ENCODE measurements at places on chromosomes 11 and 22. TPM values are rescaled to one million over a fixed set of nuclear protein-coding genes. Genes with fewer than 3 reads are reported as not detected.
A peak's percentile ranks its signal among the peaks of the same experiment; 100 is the strongest.

Gene CARNS1
- total RNA-seq = 2.7 TPM

DNA sequence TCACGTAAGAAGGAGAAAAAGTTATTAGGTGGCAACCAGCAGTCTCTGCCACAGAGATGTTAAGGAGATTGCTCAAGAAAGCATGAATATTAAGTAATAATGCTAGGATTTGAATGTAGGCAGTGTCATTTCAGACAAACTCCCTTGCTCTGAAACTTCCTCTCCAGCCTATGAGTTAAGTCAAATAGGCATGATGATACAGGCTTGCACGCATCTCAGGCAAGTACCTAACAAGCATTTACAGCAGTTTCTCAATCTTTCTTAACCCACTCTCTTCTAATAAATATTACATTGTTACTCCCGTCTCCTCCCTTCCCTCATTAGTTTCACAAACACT lies 72.7 kb downstream of the RAB38 start:
- no peaks in the 10 kb centered on the region for H3K36me3 ChIP-seq
- no peaks in the 10 kb centered on the region for H3K4me1 ChIP-seq
- no peak for DNase-seq
- no peaks in the 10 kb centered on the region for H3K27me3 ChIP-seq
- H3K27ac ChIP-seq = no peak overlapping the region
- H3K4me3 ChIP-seq = no peak overlapping the region

- no peak for DNase-seq
- no peak overlapping the region for H3K4me3 ChIP-seq
- H3K27ac ChIP-seq = no peak overlapping the region
- H3K27me3 ChIP-seq = no peaks in the 10 kb centered on the region
- no peaks in the 10 kb centered on the region for H3K36me3 ChIP-seq
Measured at GRCh38 chr11:15627560-15627959, 512.8 kb downstream of the INSC start.

- H3K36me3 ChIP-seq = no peaks in the 10 kb centered on the region
- DNase-seq = no peak
- no peaks in the 10 kb centered on the region for H3K4me1 ChIP-seq
- no peak overlapping the region for H3K27ac ChIP-seq
Measured at GRCh38 chr11:12175694-12176241, 65.4 kb downstream of the MICAL2 start.

DNA sequence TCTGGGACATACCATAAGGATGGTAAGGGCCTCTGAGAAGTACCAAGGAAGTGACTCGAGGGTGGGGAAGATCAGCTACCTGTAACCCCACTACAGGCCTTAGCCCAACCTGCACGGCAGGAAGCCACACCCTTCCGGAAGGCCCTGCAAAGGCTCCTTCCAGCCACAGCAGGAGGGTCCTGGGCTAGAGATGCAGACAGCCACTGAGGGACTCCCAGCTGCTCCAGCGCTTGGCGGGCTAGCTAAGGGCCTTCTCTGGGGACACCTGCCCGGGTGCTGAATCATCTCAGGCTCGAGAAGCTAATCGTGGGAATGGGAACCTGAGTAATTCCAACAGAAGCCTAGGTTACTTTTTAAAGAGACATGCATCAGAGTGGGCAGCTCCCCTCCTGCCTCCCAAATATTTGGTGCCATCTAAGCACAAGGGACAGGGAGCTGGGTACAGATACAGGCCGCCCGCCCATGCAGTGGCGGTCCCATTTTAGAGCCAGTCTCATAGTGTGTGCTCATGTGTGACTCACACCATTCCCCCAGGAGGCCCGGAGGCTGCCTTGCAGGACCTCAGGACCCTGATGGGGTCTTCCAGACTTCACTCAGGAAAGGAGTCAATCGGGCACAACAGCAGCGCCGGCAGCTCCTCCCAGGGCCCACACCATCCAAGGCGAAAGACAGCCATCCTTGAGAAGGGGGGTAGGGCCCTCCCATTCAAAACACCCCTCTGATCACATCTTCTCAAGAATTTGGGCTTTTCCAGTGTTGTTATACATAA lies 8.0 kb downstream of the MYH9 start:
- DNase-seq = peak; percentile 42
- peak overlapping the region; percentile 52 for H3K4me3 ChIP-seq
- H3K4me1 ChIP-seq = peaks cover 96% of the 10 kb centered on the region

- H3K36me3 ChIP-seq = no peaks in the 10 kb centered on the region
- no peaks in the 10 kb centered on the region for H3K27me3 ChIP-seq
- no peak for DNase-seq
Measured at GRCh38 chr11:132158091-132158490, 787.7 kb downstream of the NTM start.

Gene OR6Q1
- not detected for total RNA-seq

GRCh38 chr11:45334836-45335235 lies 48.7 kb upstream of the SYT13 start:
- H3K4me1 ChIP-seq = peaks cover 3% of the 10 kb centered on the region
- H3K36me3 ChIP-seq = no peaks in the 10 kb centered on the region
- H3K27ac ChIP-seq = no peak overlapping the region
- no peak for DNase-seq

DNA sequence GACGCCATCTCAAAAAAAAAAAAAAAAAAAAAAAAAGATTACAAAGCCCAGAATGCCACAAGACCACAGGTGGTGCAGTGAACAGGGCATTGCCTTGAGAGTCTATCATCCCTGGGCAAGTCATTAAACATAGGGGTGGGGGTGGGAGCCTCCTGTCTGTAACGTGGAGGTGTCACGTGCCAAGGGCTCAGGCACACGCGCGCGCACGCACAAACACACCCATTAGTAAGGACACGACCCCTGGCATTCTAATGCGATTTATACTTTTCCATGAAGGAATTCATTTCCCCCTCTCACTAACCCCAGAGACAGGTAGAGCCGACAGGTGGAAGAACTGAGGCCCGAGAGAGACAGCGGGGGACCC lies 5.8 kb upstream of the GCAT start:
- peaks cover 27% of the 10 kb centered on the region for H3K27me3 ChIP-seq
- peak overlapping the region; percentile 8 for H3K27ac ChIP-seq
- no peak for DNase-seq
- H3K4me3 ChIP-seq = peak overlapping the region; percentile 40

Gene BRSK2
- total RNA-seq = 0.59 TPM

- DNase-seq = no peak
- H3K36me3 ChIP-seq = no peaks in the 10 kb centered on the region
- no peak overlapping the region for H3K4me3 ChIP-seq
- H3K4me1 ChIP-seq = peaks cover 5% of the 10 kb centered on the region
Measured at GRCh38 chr11:128908391-128909246, 17.5 kb downstream of the KCNJ5 start.

DNA sequence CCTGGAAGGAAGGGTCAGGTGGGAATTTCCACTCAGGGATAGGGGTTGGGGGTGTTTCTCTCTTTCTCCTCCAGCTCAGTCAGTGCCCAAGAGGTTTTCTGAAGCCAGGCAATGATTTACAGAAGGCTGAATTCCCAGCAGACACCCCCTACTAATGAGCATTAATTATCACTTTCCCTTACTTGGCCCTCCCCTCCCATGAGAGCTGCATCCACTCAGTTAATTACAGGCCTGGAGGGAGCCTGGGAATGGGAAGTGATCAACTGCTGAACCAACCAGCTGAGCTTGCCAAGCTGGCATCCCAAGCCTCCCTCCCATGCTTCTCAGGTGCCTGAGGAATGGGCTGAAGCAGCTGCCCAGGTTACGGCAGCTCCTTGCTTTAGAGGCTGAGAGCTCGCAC lies 992 bp downstream of the LGALS12 start:
- DNase-seq = no peak
- no peak overlapping the region for H3K4me3 ChIP-seq
- H3K36me3 ChIP-seq = no peaks in the 10 kb centered on the region

GRCh38 chr11:63132985-63133775 lies 10.8 kb downstream of the SLC22A24 start:
- no peak for DNase-seq
- no peak overlapping the region for H3K27ac ChIP-seq
- H3K4me3 ChIP-seq = no peak overlapping the region
- no peaks in the 10 kb centered on the region for H3K4me1 ChIP-seq
- no peaks in the 10 kb centered on the region for H3K36me3 ChIP-seq
- H3K27me3 ChIP-seq = no peaks in the 10 kb centered on the region

- H3K36me3 ChIP-seq = peaks cover 30% of the 10 kb centered on the region
- H3K4me3 ChIP-seq = no peak overlapping the region
- no peak for DNase-seq
- H3K4me1 ChIP-seq = no peaks in the 10 kb centered on the region
Measured at GRCh38 chr11:45974806-45975205, 52.4 kb downstream of the LARGE2 start.

DNA sequence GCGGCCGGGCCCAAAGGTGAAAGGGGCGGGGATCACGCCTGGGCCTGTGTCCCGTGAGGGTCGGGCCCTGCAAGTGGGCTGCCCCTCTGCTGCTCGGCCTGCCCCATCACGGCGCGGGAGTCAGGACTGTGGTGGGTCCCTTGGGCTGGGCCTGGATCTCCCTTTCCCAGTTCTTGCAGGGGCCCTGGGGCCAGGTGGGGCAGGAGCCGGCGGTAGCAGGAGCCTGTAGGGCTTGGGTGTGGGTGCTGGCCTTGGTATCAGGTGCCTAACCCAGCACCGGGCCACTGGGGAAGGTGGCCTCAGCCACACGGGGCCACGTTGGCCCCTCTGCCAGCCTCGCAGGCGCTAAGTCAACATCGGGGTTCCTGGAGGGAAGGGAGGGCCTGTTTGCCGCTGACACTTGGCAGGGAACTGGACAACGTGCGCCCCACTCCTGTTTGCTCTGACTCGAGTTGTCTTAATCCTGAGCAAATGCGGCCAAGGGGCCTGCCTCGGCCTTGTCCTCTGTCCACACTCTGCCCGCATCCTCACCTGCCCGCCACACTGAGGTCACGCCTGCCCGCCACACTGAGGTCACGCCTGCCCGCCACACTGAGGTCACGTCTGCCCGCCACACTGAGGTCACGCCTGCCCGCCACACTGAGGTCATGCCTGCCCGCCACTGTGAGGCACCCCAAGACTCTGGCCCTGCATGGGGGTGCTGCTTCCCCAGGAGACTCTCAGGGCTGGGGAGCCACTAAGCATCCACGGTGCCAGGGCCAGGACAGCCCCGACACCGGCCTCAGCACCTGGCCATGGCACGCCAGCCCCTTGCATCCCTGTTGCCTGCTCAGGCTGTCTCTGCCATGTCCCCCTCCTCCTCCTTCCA lies 14.2 kb upstream of the MUC5B start:
- H3K4me3 ChIP-seq = no peak overlapping the region
- DNase-seq = no peak
- no peak overlapping the region for H3K27ac ChIP-seq
- H3K36me3 ChIP-seq = no peaks in the 10 kb centered on the region
- no peaks in the 10 kb centered on the region for H3K4me1 ChIP-seq

DNA sequence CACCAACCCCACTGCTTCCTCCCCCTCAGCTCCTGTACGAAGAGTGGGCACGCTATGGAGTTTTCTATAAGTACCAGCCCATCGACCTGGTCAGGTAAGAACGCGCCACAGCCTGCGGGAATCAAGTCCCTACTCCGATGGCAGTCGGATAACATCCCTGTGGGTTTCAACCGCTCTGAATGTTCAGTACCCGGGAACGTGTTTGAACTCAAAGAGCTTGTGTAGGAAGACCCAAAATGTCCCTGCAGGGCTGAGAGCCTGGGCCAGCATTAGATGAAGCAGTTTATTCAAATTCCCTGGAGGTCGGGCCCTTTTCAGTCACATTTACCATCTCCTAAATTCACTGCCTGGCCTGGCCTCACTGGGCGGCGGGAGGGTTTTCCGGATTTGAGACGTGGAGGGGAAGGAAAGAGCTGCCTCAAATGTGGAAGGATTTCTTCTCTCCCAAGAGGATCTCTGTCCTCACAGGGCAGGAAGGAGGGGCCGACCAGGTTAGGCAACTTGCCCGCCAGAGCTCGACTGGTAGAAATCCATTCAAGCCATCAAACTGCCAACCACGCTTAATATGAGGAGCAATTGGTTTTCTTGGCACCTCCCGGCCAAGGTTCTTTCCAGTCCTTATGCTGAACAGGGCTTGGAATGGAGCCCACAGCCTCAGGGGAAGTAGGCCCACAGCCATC lies 46.3 kb downstream of the ANO1 start:
- no peak overlapping the region for H3K4me3 ChIP-seq
- no peaks in the 10 kb centered on the region for H3K27me3 ChIP-seq
- H3K27ac ChIP-seq = no peak overlapping the region
- no peaks in the 10 kb centered on the region for H3K4me1 ChIP-seq
- DNase-seq = no peak

Gene SLC5A4
- total RNA-seq = not detected

Gene SLC22A9
- not detected for total RNA-seq

Gene CRYBB2
- total RNA-seq = not detected

GRCh38 chr11:65718964-65719492 lies 1.6 kb downstream of the RNASEH2C start:
- H3K27me3 ChIP-seq = no peaks in the 10 kb centered on the region
- DNase-seq = no peak
- peak overlapping the region; percentile 59 for H3K27ac ChIP-seq

DNA sequence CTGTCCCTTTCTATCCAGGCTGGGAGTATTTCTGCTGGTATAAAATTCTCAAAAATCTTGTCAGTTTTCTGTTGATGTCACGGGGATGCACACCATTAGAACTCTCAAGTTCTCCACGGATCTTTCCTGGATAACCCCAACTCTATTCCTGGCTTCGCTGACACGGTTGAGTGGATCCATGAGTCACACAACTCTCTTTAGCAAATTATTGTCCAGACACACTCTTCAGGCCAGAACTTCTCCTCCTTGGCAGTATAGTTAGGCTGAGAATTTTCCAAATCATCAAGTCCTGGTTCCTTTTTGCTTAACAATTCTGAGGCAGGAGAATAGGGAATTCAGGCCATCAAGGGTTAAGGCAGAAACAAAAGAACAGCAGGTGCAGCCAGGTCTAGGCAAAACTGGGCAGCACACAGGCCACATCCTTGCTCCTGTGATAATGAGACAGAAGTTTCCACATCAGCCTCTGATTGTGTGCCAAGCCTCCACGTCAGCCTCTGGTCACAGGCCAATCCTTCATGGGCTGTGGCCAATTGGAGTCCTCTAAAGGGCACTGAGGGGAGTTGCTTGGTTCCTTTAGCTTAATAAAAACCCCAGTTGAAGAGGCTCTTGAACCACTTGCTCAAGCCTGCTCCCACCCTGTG lies 5.7 kb upstream of the ACAT1 start:
- H3K4me3 ChIP-seq = no peak overlapping the region
- H3K27ac ChIP-seq = no peak overlapping the region
- H3K36me3 ChIP-seq = no peaks in the 10 kb centered on the region
- no peaks in the 10 kb centered on the region for H3K27me3 ChIP-seq

DNA sequence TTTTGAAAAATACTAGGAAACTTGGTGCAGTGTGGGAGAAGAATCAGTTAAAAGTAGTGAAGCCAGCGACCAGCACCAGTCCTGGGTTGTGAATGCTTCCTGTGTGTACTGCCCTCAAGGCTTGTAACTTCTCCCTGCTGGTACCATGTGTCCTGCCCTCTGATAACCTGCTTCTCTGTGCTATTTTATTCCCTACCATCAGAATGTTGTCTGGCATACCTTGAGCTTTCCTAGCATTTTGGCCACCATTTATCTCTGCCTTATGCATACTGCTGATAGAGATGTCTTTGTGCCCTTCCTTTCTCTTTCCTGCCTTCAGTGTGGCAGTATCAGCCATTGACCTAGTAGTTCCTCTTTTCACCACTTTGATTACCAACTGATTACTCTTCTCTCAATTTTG lies 2.0 kb downstream of the GTF2H1 start:
- peaks cover 52% of the 10 kb centered on the region for H3K4me1 ChIP-seq
- no peak for DNase-seq
- no peaks in the 10 kb centered on the region for H3K27me3 ChIP-seq
- H3K36me3 ChIP-seq = peaks cover 10% of the 10 kb centered on the region

GRCh38 chr11:18836417-18836816 lies 44.8 kb upstream of the PTPN5 start:
- no peaks in the 10 kb centered on the region for H3K4me1 ChIP-seq
- H3K27me3 ChIP-seq = peaks cover 4% of the 10 kb centered on the region
- H3K27ac ChIP-seq = no peak overlapping the region
- H3K36me3 ChIP-seq = no peaks in the 10 kb centered on the region
- no peak overlapping the region for H3K4me3 ChIP-seq
